ENCODE measurements at places on chromosomes 5 and 9. TPM values are rescaled to one million over a fixed set of nuclear protein-coding genes. Genes with fewer than 3 reads are reported as not detected.

Gene HAVCR1
- total RNA-seq, result 37.2 TPM

Gene PFN3
- not detected for total RNA-seq

Gene FOXD1
- 17.4 TPM for total RNA-seq

Gene FOXD4
- 0.82 TPM for total RNA-seq

Gene SUSD3
- total RNA-seq, result 0.67 TPM

Gene CCL28
- 0.18 TPM for total RNA-seq

Gene GRM6
- not detected for total RNA-seq

Gene LEAP2
- total RNA-seq, result 1.6 TPM

Gene ADAMTS13
- 0.76 TPM for total RNA-seq

Gene PIP5KL1
- 1.4 TPM for total RNA-seq

Gene THBS4
- total RNA-seq, result not detected

Gene ENC1
- total RNA-seq, result 8.9 TPM

Gene FREM1
- total RNA-seq, result not detected

Gene IFNK
- not detected for total RNA-seq

Gene PLAC8L1
- 0.26 TPM for total RNA-seq

Gene ZNF618
- 7.8 TPM for total RNA-seq

Gene VLDLR
- total RNA-seq, result 21.6 TPM

Gene SEMA5A
- total RNA-seq, result not detected

Gene ZNF462
- total RNA-seq, result 4.3 TPM

Gene PCDHGB1
- total RNA-seq, result 2.0 TPM

Gene GDF9
- total RNA-seq, result 0.26 TPM

Gene AJM1
- 4.4 TPM for total RNA-seq

Gene FBP1
- total RNA-seq, result not detected

Gene INSYN2B
- total RNA-seq, result 0.61 TPM

Gene IFNA2
- not detected for total RNA-seq

Gene ROR2
- total RNA-seq, result 1.8 TPM

Gene STC2
- total RNA-seq, result 49.1 TPM

Gene SLC6A18
- not detected for total RNA-seq

Gene TMEM161B
- 9.1 TPM for total RNA-seq

Gene ATP10B
- not detected for total RNA-seq

Gene TDRD7
- 12.3 TPM for total RNA-seq

Gene FAXDC2
- total RNA-seq, result 0.25 TPM

Gene SH3TC2
- 0.58 TPM for total RNA-seq

Gene MZB1
- total RNA-seq, result 0.09 TPM

Gene PHF24
- total RNA-seq, result 0.10 TPM

Gene C1QTNF2
- total RNA-seq, result 0.15 TPM

Gene CDH6
- total RNA-seq, result 0.09 TPM

Gene ASPN
- total RNA-seq, result not detected

Gene SAXO1
- not detected for total RNA-seq

Gene SLC46A2
- total RNA-seq, result not detected

Gene SLC6A19
- total RNA-seq, result 0.01 TPM

Gene INVS
- 8.4 TPM for total RNA-seq

Gene GNA14
- not detected for total RNA-seq

Gene TTF1
- total RNA-seq, result 14.2 TPM

Gene MCTP1
- total RNA-seq, result 7.4 TPM

Gene ARSI
- 47.8 TPM for total RNA-seq

Gene DRD1
- total RNA-seq, result 0.48 TPM

Gene IL31RA
- 1.3 TPM for total RNA-seq

Gene SLC6A7
- total RNA-seq, result 0.02 TPM

Gene DBN1
- 82.0 TPM for total RNA-seq

Gene GHR
- not detected for total RNA-seq

Gene LRRC70
- 0.25 TPM for total RNA-seq

All from A549 treated with CORT108297 at 1 μM for 4 hours (cell line).